GM04504 (cell line): ENCODE measurements at places on chromosomes 6 and 20.

- no peak for DNase-seq
These were observed 132.0 kb upstream of the RNF24 start for GRCh38 chr20:4147319-4147718.

DNA sequence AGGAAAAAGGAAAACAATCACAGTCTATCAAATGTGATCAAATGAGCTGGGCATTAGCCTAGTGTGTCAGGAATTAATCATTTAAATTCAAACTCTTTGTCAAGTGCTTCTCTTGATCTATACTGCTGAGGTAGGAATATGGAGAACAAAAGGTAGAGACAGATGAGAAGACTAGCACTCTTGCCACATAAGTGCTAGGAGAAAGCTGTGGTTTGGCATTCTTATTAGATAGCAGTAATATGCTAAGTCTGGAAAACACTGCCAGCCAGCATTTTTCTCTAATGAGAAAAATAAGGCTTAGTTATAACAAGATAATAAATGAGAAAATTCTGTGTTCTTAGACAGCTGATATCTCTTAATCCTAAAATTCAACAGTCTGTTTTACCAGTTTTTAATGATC, 38.9 kb downstream of the ORC3 start:
- DNase-seq: no peak

GRCh38 chr20:16556301-16556700, 16.9 kb downstream of the KIF16B start:
- no peak for DNase-seq

- no peak for DNase-seq
These were observed 190.0 kb downstream of the DHX35 start for GRCh38 chr20:39152126-39152525.

DNA sequence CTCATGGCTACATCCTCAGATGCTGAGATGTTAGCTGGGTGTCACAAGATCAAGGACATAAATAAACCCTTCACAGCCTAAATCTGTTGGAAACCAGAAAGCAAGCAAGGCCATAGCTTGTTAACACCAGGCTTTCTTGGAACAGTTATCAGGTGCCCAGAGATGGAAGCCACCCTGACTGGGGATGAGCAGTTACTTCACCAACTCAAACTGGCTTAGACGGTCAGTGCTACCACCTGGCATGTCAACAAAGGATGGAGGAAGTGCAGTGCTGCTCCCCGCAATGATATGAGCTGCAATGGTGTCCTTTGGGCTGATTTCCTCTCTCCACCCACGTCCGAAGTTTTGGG, 28.9 kb upstream of the SMIM29 start:
- no peak for DNase-seq

GRCh38 chr20:38152175-38152620, 12.9 kb downstream of the TGM2 start:
- DNase-seq: no peak

DNA sequence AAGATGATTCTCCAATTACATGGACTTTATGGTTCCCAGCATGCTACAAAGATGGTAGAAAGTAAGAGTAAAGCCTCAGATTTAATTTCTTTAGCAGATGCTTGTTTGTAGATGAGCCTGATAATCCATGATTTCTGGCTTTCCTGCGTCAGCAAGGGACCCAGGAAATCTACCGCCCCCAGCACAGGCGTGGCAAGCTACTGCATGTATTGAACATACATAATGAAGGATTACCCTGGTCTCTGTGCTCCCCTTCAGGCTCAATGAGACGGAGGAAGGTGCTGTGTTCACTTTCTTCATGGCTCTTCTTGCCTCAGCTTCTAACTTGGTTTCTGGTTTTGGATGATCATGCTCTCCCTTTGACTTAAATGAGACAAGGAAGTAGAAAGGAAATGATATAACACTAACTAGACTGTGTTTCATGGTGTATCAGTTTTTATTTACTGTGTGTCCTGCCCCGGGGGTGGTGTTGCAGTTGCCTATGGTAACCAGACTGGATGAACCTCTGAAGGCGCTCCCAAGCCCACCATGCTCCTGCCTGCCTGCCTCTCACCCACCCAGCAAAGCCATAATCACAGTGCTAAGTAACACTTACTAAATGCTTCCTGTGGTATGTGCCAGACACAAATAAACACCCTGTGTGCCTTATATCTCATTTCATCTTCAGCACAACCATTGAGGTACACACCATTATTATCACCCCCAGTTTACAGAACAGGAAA, 17.9 kb downstream of the GCM1 start:
- DNase-seq: no peak

DNA sequence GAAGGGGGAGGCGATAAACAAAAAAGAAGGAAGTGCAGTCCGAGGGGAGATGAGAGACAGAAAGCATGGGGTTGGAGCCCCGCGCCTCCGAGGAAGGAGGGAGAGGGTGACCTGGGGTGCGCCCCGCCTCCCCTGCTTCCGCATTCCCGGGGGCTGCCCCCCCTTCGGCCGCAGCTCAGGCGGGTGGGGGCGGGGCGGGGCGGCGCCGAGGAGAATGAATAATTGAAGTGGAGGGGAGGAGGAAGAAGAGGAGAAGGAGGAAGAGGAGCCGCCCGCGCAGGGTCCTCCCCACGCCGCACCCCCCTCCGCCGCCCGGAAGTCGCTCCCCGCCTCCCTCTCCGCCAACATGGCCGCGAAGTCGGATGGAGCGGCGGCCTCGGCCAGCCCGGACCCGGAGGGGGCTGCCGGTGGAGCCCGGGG, at the start of gene XKR7:
Gene XKR7, plus strand, starts transcription at position 322 of the 420 bp plus-strand sequence. Its CDS starts 25 bp downstream, at position 347.
- DNase-seq: no peak

GRCh38 chr20:55947701-55948100, 57.6 kb downstream of the CBLN4 start:
- DNase-seq: no peak

DNA sequence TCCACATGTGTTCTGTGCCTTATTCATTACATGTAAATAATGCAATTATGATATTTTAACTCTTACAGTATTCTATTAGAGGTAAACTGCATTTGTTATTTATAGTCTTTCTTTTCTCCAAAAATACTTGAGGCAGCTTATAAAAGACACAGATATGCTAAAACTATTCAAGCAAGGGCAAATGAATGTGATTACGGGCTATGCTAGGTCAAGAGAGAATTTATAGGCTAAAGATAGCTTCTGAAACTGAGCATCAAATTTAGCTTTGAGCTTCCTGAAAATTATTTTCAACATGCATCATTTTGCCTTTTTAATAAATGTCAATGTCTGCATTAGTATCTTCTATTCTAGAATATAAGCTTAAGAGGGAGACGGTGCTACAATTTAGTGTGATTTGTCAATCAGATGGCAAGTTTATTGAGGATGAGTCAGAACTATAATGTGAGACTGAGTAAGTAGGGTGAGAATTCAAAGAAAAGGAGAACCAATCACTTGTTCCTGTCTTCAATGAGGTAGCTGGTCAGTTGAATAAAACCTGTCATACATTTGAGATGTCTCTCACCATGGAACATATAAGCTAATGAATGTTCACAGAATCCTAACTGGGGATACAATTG, 669.4 kb upstream of the CITED2 start:
- DNase-seq: no peak

- DNase-seq: no peak
These were observed 172.9 kb downstream of the LAMA2 start for GRCh38 chr6:129055796-129056195.

GRCh38 chr20:57600320-57601210, 19.7 kb downstream of the ZBP1 start:
- DNase-seq: no peak

GRCh38 chr6:29336269-29336668, 32.4 kb downstream of the OR5V1 start:
- no peak for DNase-seq

DNA sequence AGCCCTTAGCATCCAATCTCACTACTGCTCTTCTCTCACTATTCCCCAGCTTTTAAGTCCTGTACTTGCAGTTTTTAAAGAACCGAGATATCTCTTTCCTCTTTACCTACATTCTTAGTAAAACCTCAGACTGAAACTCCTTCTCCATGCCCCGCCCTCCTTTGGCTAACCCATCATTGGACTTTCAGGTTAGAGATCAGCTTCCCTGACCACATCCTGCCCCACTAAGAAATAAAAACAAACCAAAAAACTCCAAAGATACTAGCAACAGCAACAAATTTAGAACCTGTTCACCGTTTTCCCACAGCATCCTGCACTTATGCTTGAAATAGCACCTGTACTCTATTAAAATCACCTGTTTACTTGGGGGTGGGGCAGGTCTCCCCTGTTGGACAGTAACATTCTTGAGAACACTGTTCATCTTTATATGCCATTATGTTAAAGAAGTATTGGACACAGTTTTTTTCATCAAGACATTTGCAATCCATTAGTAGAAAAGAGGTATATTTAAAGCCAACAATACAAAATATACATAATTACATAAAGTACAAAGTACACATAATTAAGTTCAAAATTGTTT, 16.3 kb upstream of the SMAP1 start:
- DNase-seq: no peak

- DNase-seq: no peak
These were observed 18.1 kb upstream of the PXDC1 start for GRCh38 chr6:3769610-3770009.

GRCh38 chr6:156617376-156617775, 159.8 kb upstream of the ARID1B start:
- no peak for DNase-seq

DNA sequence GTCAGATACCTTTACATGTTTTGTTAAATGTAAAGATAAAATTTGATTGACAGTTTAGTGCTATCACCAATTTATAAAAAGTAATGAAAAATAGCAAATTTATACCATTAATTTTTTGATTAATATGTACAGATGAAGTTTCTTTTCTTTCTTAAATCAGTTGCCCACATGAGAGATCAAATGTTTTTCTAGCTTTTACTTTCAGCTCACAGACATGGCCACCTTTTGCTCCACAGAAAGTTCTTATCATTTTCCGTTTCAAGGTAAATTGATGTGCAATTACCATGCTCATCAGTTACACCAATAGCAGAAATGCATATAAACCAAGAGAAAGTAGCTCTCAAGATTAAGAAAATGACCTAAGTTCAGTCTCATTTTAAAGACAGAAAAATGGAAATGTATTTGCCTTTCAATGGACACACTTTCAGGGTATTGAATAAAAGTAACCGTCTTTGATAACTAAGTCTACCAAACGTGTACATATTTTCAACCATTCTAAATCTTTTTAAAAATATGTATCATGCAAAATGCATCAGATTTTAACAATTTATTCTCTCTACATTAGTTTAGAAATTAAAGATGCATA, 16.6 kb upstream of the EXOC2 start:
- DNase-seq: no peak
